ENCODE measurements at places on chromosomes 13 and 19.

GRCh38 chr19:5530701-5531100, 37.1 kb downstream of the TINCR start:
- no peak for DNase-seq

DNA sequence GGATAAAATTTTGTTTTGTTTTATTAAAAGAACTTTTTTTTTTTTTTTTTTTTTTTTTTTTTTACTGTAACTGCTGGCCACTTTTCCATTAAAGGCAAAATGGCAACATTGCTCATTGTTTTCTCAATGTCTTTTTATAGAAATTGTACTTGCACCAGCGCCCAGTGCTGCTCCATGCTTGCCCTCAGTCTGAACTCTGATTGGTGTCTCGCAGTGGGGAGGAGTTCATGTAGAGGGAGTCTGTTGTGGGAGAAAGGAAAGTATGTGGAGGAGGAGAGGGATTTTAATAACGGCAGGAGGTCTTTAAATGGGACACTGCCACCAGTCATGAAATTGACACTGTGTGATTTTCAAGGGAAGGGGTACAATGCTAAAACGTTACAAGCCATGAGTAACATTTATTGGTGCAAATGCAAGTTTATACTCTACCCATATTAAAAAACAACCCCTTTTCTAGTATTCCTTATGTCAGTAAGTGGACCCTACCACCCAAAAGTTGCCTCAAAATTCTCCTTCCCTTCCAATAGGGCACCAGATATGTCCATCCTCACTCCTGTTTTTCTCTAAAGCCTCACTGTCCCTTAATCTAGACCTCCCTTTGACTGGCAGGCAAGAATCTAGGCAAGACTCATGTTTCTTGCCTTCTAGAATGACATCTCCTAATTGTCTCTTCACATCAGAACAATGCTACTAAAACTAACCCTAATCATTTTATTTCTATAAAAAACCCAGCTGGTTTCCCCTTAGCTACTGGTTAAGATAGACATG, 3.2 kb downstream of the RASL11A start:
- no peak for DNase-seq

GRCh38 chr13:25300861-25301346, 521 bp upstream of the NUP58 start:
- DNase-seq: peak; percentile 16

DNA sequence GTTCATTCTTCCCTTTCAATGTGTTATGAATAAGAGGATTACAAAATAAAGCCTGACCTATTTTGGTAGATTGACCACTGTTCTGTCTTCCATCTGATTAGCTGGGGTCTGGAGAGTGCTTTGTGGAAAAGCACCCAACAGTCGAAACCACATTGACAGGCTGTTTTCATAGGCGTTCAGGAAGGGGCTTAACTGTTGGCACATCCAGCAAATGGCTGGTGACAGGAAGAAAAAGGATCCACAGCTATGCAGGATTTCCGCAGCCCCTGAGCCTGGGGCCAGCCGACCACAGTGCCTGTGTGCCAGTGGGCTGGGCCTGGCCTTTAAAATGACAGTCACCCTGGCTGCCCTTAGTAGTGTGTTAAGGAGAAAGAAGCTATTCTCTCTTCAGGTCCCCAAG, 113.3 kb downstream of the SIPA1L3 start:
- DNase-seq: no peak

DNA sequence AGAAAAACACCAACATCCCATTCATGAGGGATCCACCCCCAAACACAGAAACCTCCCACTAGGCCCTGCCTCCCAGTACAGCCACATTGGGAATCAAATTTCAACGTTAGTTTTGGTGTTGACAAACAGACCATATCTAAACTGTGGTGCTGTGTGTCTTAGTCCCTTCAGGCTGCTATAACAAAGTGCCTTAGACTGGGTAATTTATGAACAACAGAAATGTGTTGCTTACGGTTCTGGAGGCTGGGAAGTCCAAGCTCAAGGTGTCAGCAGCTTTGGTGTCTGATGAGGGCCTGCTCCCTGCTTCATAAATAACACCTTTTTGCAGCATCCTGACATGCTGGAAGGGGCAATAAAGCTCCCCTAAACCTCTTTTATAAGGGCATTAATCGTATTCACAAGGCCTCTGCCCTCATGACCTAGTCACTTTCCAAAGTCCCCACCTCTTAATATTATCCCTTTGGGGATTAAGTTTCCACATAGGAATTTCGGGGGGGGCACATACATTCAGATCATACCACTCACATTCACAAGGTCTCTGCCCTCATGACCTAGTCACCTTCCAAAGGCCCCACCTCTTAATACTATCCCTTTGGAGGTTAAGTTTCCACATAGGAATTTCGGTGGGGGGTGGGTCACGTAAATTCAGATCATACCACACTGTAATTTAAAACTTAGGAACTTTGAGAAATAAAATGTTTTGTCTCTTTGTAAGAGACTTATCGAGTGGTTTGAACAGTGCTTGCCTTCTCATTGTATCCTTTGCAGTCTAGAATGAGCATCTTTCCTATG, 27.5 kb downstream of the ZNF507 start:
- no peak for DNase-seq

DNA sequence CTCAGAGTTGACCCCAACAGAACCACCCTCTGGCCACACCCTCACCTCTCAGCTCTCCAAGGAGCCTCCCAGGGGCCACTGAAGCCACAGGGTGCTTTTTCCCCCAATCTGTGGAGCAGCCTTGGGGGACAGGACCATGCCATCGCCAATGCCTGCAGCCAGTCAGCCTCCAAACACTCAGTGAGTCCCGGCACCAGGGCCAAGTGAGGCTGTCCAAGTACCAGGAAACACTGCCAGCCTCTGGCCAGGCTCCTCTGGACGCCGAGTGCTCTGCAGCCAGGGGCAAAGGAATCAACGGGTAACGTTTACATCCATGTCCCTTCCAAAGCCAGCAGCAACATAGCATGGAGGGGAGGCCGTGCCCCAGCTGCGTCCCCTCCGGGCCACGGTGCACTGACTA, 9.5 kb upstream of the COMP start:
- DNase-seq: no peak

GRCh38 chr19:10292206-10292788, 2.5 kb downstream of the ICAM5 start:
- DNase-seq: peak; percentile 48

GRCh38 chr13:42615691-42616090, 41.7 kb downstream of the TNFSF11 start:
- no peak for DNase-seq

GRCh38 chr19:1470305-1471009, 8.6 kb downstream of the C19orf25 start:
- no peak for DNase-seq

DNA sequence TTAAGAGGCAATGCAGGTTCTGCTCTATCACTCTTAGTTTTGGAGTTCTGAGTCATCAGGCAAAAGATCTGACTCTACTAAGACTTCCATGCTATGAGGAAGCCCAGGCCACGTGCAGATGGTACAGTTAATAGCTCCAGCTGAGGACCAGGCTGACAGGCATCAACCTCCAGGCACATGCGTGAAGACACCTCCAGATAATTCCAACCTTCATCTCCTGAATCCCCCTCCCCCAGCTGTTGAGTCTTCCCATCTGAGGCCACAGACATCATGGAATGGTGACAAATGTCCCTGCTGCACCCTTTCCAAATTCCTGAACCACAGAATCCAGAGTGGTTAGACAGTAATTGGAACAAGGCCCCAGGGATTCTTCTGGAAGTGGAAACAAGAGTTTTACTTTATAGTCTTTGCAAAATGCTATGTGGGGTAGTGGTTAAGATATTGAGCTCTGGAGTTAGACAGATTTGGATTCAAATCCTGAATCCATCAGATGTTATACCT, 183.8 kb downstream of the KLF5 start:
- DNase-seq: no peak

DNA sequence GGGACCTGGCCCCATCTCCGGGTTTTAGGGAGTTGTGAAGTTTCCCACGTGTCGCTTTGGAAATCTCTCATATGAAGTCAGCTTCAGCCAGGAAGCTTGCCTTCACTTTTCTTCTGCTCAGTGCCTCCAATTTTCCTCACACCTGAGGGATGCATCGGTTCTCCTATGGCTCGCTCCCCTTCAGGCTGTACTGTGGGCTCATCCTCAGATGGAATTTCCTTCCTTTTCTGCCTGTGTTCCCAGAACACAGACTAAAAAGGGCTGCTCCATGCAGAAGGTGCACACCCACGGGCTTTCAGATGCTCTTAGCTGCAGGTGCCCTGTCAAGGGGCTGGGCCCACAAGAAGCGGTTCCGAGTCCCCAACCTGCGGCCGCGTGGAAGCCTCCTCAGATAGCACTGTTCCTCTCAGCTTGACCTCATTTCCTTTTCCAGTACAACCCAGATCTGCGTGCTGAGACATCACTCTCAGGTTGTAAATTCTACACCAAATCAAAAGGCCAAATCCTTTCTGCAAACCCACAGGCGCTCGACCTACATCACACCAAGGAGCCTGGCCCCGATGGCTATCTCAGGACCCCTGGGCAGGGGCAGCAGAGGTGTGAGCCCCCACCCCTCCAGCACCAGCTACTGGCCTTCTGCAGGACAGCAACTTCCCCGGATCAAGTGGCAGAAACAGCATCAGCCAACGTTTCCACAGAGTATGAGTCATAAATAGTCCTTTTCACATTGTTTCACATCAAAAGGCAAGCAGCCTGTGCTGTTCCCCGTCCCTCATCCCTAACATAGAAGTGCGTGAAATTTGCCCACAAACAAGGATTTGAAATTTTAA, 275.9 kb downstream of the ZNF536 start:
- no peak for DNase-seq
